Calu3 (cell line): ENCODE measurements at places on chromosomes 16 and 17.

- DNase-seq, result no peak
Measured at GRCh38 chr17:77959926-77960521, 1.5 kb downstream of the TNRC6C start.

GRCh38 chr17:48499248-48499647 is 31.6 kb downstream of the HOXB1 start:
- DNase-seq, result no peak

DNA sequence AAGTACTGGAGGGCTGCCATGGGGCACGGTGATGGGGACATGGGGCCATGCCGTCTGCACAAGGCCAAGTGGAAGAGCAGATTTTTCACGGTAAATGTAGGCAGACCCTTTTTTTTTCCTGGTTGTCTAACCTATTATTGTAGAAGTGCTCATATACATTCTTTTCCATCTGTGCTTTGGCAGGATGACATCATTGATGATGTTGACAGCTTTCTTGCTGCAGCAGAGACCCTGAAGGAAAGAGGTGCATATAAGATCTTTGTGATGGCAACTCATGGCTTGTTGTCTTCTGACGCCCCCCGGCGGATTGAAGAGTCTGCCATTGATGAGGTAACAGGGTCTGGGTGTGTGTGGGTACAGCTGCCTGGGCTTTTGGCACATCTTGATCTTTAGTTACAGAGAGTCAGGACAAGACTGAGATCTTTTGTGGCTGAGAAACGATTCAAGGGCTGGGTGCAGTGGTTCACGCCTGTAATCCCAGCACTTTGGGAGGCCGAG is 23.3 kb upstream of the SLC5A10 start:
- DNase-seq, result no peak

DNA sequence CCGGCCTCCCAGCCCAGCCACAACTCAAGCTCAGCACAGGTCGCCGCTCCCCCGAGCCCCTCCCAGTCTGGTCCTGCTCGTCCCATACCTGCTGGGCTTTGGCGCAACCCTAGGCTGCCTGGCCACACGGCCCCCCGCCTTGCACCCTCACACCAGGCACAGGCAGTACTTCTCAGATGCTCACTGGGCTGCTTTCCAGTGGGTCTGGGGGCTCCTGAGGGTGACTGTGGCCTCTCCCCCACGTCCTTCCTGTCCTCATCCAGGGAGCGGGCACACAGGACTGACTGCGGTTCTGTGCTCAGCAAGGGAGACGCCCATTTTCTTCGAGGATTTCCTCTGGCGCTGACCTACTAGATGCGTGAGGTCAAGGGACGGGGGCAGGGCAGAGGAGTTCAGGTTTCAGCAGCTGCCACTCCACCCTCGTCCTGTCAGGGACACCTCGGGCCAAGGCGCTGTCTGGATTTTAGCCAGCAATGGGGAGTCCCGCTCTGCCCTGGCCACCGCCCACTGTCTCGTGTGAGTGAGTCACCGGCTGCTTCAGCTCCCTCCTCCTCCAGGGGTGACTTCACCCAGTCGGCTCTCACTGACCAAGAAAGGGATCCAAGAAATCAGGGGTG is 115.8 kb downstream of the NPIPB11 start:
- DNase-seq, result peak; percentile 99

DNA sequence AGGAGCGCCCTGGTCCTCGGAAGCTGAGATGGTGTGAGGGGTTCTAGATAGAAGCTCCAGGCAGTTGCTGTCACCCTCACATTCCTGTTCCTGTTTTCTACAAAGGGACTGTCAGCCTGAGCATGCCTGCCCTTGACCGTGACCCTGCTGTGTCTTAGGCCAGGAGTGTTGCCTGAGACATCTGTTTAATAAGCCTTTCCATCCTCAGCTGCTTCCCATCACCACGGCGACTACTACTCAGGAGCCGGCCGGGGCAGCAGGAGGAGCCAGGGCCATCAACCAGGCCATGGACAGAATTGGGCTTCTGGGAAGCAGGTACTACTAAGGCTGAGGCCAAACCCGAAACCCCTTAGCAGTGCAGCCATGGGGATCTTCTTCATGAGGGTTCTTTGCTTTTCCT is 151.4 kb downstream of the KATNIP start:
- DNase-seq, result no peak

DNA sequence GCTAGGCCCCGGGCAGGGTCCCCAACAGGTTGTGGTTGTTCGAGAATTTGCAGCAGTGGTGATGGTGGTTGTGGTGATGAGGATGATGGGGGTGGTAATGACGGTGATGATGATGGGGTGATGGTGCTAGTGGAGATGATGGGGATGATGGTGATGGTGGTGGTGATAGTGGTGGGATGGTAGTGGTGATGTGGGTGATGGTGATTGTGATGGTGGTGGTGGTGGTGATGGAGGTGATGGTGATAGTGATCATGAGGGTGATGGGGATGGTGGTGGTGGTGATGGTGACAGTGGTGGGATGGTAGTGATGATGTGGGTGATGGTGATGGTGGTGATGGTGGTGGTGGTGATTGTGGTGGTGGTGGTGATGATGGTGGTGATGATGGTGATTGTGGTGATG is 343.3 kb downstream of the SEC14L1 start:
- DNase-seq, result no peak

DNA sequence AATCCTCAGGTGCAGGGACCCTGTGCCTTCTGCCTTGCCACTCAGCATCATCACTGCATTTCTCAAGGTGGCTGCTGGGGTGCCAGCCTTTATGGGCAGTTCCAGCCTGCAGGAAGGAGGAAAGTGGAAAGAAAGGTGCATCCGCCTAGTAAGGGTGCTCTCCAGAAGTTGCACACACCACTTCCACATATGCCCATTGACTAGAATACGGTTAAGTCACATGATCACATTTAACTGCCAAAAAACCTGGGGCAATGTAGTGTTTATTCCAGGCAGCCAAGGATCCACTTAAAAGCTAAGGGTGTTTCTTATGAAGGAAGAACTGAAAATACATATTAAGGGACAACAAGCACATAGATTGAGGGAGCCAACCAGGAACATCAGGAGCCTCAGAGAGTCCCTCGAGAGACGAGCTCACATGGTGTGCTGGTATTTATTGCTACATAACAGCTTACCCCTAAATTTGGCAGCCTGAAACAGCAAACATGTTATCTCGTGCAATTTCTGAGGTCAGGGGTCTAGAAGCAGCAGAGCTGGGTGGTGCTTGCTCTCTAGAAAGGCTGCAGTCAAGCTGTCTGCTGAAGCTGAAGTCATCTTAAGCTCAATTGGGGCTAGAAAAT is 52.0 kb upstream of the MMP2 start:
- DNase-seq, result no peak

DNA sequence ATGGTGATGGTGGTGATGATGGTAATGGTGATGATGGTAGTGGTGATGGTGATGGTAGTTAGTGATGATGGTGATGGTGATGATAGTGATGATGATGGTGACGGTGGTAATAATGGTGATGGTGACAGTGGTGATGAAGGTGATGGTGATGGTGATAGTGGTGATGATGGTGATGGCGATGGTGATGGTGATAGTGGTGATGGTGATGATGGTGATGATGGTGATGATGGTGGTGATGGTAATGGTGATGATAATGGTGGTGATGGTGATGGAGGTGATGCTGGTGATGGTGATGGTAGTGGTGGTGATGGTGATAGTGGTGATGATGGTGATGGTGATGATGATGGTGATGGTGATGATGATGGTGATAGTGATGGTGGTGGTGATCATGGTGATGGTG is 148.7 kb upstream of the TNRC6C start:
- no peak for DNase-seq

DNA sequence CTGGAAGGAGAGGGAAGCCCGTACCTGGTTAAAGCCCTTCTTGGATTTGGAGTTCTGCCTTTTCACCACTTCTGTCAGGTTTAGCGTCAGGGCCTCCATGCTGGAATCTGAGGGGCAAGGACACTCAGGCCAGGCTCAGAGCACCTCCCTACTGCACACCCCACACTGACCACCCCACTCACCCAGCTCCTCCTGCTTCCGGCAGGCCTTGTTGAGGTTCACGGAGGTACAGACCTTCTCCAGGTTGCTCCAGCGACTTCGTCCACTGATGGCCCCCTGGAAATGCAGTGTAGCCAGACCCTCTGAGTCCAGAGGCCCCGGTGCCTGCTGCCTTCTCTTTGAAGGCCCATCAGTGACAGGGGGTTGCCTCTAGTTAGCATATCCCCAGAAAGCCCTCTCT is 14.1 kb upstream of the PIK3R6 start:
- no peak for DNase-seq

- no peak for DNase-seq
Measured at GRCh38 chr16:66387817-66388332, 21.4 kb downstream of the CDH5 start.

DNA sequence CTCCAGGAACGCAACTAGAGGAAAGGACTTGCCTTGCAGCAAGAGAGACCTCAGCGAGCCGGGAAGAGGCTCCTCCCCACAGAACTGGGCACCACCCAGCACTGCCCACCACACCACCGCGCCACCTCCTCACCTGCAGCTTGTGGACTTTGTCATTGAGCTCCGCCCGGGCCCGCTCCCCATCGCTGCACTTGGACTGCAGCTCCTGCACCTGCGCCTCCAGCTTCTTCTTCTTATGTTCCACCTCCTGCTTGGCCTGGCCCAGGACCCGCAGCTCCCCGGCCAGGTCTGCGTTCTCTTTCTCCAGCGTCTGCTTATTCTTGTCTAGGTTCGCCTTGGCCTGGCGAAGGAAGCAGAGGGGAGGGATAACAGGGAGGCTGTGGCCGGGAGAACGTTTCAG is 76.7 kb downstream of the NDE1 start:
- DNase-seq, result no peak

DNA sequence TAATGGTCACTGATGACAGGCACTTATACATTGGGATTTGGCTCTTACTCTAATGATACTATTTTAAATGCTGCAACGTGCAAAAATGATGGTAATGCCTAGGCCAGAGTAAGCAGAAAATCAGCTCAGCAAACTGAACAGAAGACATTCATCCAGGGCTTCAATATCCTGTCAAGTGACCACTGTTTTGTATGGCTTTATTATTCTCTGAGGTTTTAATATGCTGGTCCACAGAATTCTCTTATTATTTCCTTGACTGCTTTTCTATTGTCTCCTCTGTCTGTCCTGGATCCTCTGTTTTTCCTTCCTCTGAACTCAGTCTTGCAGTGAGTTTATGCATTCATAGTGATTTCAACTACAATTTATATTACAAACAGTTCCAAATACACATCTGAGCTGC is 90.8 kb upstream of the PMFBP1 start:
- no peak for DNase-seq
